ENCODE measurements at places on chromosomes 5 and 9. TPM values are rescaled to one million over a fixed set of nuclear protein-coding genes. Genes with fewer than 3 reads are reported as not detected.

RELL2 gene
- total RNA-seq, result 6.6 TPM

STPG3 gene
- total RNA-seq, result not detected

EQTN gene
- not detected for total RNA-seq

PPP1R26 gene
- 1.5 TPM for total RNA-seq

TEX48 gene
- total RNA-seq, result not detected

NSA2 gene
- total RNA-seq, result 147 TPM

HAPLN1 gene
- total RNA-seq, result under 0.01 TPM

TMEM161B gene
- total RNA-seq, result 24.8 TPM

CA9 gene
- not detected for total RNA-seq

AGXT2 gene
- not detected for total RNA-seq

PCDHB16 gene
- not detected for total RNA-seq

ENC1 gene
- total RNA-seq, result 31.9 TPM
